ENCODE measurements at places on chromosomes 2 and 18.

GRCh38 chr2:240960971-240961876 lies 37.2 kb upstream of the SNED1 start:
- peak; percentile 70 for DNase-seq

DNA sequence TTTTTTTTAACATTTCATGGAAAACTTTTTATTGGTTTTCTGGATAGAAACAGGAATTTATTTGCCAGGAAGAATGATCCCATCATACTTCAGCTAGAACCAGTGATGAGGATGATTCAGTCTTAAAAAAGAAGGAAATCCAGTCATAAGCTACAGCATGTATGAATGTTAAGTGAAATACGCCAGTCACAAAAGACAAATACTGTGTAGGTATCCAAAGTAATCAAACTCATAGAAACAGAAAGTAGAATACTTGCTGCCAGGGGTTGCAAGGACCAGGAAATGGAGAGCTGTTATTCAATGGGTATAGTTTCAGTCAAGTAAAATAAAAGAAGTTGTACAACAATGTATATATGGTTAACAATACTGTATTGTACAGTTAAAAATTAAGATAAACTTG lies 21.3 kb downstream of the PSME4 start:
- no peak for DNase-seq

GRCh38 chr18:43247944-43248343 lies 29.3 kb downstream of the SYT4 start:
- no peak for DNase-seq

DNA sequence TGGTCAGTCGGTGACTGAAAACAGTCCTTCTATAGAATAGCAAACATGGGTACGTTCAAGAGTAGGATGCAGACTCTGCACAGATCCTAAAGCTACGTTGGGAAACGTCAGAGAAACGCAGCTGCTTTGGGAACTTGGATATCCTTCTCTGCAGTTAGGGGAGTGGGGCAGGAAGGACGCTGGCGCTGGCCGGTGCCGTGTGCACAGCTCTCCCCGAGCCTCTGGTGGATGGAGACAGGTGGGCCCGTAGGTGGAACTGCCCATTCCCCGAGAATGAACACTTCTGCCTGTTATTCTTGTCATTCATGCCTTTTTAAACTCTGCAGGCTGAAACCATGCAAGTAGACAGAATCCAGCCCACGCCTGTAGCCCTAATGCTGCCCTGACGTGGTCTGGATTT lies 91.7 kb upstream of the MBOAT2 start:
- no peak for DNase-seq

- DNase-seq: peak; percentile 61
These were observed 87.1 kb downstream of the NDUFA10 start for GRCh38 chr2:239937866-239938640.
